ENCODE measurements at places on chromosomes 2 and 18. TPM values are rescaled to one million over a fixed set of nuclear protein-coding genes. Genes with fewer than 3 reads are reported as not detected.

CNOT11 gene
- total RNA-seq, result 67.7 TPM

CRYBA2 gene
- total RNA-seq, result not detected

RGPD6 gene
- 16.8 TPM for total RNA-seq

ZBTB7C gene
- total RNA-seq, result not detected

MLPH gene
- 47.2 TPM for total RNA-seq

GRCh38 chr2:316381-316780 is 28.5 kb upstream of the ALKAL2 start:
- no peak overlapping the region for H3K27ac ChIP-seq
- no peak for DNase-seq
- no peaks in the 10 kb centered on the region for H3K36me3 ChIP-seq
- H3K4me3 ChIP-seq, result no peak overlapping the region
- no peaks in the 10 kb centered on the region for H3K27me3 ChIP-seq
- H3K4me1 ChIP-seq, result no peaks in the 10 kb centered on the region

DNA sequence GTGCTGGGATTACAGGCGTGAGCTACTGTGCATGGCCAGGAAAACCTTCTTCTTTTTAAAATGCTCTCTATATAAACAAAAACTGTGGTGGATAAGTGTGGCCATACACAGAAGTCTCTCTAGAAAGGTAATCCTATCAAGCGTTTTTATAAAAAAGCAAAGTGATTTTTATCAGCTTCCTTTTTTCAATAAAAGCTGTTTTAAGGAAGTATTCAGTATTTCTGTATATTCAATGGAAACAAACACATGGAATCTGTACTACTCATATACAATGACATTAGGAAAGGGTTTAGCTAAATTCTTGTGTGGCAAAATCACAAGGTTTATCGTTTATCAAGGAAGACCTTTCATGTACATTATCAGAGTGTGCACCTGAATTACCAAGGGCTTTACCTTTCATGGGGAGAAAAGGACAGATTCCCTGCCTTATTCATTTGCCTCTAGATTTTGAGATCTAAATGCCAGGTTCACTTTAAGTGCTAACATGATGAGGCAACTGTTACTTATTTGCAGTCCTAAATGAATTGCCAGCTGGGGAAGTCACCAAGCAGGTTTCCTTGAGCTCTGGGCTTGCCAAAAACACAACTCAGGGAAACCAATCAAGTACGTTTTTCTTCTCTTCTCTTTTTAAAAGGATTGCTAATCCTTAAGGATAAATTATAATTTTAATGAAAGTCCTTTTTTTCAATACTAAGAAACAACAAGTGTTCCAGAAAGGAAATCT is 70.8 kb downstream of the RTN4 start:
- H3K27me3 ChIP-seq, result no peaks in the 10 kb centered on the region
- no peak overlapping the region for H3K4me3 ChIP-seq
- peaks cover 49% of the 10 kb centered on the region for H3K4me1 ChIP-seq
- peak overlapping the region; percentile 51 for H3K27ac ChIP-seq

GRCh38 chr2:64837116-64837731 is 152.0 kb upstream of the SLC1A4 start:
- peak overlapping the region; percentile 65 for H3K27ac ChIP-seq
- no peaks in the 10 kb centered on the region for H3K27me3 ChIP-seq
- H3K36me3 ChIP-seq, result no peaks in the 10 kb centered on the region

DNA sequence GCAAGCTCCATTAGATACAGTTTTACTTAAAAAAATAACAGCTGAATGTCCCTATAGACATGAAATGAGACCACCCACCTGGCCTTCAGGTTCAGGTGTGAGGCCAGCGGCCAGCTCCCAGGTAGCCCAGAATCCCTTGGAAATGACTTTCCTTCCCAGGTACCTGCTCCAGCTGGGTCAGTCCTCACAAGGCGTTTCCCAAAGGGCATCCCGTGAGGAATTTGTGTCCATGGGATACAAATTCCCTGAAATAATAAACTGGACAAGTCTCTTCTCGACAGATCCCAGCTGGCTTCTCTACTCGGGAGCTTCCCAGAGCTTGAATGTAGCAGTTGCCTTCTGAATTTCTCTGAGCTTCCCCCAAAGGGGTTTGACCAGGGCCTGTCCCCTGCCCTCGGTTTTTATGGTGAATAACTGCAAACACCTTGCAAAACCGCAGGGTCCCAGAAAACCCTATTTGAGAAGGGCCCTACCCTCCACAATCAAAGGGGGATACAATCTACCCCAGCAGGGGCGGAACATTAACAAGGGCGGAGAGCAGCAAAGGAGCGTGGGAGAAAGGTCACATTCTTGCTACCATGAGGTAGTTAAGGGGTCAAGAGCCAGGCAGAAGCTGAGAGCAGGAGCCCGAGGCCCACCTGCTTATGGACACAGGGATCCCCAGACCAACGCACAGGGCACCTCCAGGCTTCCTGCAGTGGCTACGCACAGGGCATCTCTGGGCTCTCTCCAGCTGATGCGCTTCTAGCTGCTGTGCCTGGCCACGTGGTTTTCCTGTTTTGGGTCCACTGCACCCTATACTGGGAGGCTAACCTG is 107.7 kb downstream of the HDAC4 start:
- no peak for DNase-seq
- no peak overlapping the region for H3K27ac ChIP-seq
- no peaks in the 10 kb centered on the region for H3K27me3 ChIP-seq
- H3K36me3 ChIP-seq, result no peaks in the 10 kb centered on the region
- no peak overlapping the region for H3K4me3 ChIP-seq

DNA sequence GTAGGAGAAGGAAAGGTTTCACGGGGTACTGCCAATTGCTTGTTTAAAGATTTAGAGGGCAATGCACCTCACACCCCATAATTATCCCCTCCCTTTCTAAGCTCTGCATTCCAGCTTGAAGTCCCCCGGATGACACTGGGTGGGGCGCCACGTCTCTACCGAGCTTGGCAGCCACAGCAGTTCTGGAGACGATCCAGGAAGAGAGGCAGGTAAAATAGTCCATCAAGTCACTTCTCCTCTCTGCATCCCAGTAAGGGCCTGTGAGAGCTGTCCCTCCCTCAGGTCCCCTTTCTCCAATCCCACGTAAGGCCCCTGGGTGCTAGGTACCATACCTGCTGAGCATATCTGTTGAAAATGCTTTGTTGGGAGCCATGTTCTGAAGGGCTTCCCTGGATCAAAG is 65.7 kb downstream of the CAPN13 start:
- no peaks in the 10 kb centered on the region for H3K4me1 ChIP-seq
- no peak overlapping the region for H3K27ac ChIP-seq
- no peak overlapping the region for H3K4me3 ChIP-seq
- no peak for DNase-seq

GRCh38 chr2:236711440-236711839 is 141.8 kb downstream of the ACKR3 start:
- no peak overlapping the region for H3K27ac ChIP-seq
- no peaks in the 10 kb centered on the region for H3K27me3 ChIP-seq
- H3K4me1 ChIP-seq, result no peaks in the 10 kb centered on the region
- H3K4me3 ChIP-seq, result no peak overlapping the region

DNA sequence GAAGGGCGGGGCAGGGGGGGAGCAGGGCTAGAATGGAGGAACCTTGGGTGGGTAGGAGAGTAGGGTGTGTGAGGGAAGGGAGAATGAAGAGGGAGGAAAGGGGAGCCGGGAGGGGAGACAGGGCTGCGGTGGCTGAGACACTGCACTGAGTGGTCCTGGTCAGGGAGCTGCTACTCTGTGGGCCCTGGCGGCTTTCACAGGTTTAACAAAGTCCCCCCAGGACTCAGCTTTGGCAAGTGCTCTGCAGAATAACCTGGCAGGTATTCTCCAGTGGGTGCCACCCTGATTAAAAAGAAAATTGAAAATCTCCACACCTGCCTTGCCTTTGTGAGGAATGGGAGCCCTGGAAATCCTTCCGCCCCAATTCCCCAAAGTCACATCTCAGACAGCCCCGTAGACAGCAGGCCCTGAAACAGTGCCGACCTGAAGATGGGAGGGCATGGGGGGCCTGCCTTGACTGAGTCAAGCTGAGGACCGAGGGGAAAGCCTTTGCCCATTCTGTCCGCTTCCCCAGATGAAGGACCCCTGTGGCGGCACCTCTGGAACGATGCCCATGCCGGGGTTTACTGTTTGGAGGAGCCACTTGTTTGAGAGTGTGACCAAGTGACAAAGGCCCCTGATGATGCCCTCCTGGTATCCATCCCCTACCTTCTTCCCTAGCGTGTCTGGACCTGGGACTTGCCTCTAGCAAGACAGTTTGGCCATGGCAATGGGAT is 43.6 kb upstream of the OTOS start:
- no peak overlapping the region for H3K4me3 ChIP-seq
- no peaks in the 10 kb centered on the region for H3K36me3 ChIP-seq
- H3K4me1 ChIP-seq, result no peaks in the 10 kb centered on the region
- no peak overlapping the region for H3K27ac ChIP-seq
- peaks cover 56% of the 10 kb centered on the region for H3K27me3 ChIP-seq
- no peak for DNase-seq

DNA sequence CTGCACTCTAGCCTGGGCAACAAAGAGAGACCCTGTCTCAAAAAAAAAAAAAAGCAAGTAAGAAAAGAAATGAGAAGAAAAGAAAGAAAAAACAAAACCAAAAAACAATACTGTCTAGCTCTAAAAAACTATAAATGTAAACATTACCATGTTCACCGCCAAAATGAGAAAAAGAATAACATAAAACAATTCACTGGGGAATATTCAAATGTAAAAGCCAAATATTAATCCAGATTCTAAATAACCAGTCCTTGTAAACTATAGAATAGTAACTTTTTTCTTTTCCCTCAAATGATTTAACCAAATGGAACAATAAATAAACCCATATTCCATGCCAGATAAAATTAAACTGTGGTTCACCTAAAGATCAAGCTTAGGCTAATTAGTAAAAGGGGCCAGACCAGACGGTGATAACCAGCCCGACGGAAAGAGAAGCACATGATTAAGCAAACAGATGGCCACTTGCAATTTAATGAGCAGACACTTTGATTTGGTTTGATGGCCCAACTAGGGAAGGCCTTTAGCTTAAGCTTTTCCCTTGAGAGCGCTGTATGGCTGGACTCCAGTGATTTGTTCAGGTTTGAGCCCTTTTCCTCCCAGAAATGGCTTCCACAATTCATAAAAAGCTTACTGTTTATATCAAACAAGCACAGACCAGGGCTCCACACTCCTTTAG is 39.4 kb upstream of the ZNF397 start:
- no peak overlapping the region for H3K4me3 ChIP-seq
- H3K27me3 ChIP-seq, result no peaks in the 10 kb centered on the region
- no peak overlapping the region for H3K27ac ChIP-seq
- H3K36me3 ChIP-seq, result no peaks in the 10 kb centered on the region
- DNase-seq, result no peak

DNA sequence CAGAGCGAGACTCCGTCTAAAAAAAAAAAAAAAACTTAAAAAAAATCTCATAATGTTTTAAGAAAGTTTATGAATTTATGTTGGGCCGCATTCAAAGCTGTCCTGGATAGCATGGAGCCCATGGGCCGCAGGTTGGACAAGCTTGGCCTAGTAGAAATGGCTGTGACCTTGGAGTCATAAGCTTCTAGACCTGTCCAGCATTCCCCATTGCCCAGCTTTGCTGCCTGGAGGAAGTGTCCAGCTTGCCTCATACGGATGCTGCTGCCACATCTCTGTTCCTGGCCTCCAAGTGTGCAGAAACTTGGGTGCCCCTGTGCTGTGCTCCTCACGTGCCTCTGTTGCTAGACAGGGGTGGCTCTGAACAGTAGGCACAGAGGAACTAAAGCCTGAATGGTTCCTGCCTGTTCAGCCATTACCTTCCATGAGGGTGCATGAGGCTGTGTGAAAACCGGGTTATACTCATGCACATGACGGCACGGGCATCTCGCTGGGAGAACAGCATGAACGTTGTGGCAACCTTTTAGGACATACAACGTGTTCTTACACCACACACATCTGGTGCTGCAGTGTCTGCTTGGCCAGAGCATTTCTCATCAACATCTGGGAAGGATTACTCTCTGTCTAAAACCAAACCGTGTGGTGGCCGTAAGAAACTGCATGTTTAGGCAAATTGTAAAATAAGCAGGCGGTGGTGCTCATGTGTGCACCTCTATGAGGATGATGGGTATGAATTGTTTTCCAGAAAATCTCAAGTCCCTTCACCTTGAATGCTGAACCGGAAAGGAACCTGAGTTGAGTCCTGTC is 38.2 kb downstream of the FHOD3 start:
- H3K4me1 ChIP-seq, result peaks cover 24% of the 10 kb centered on the region
- no peaks in the 10 kb centered on the region for H3K36me3 ChIP-seq
- H3K4me3 ChIP-seq, result no peak overlapping the region
- H3K27me3 ChIP-seq, result no peaks in the 10 kb centered on the region

GRCh38 chr2:3280197-3280596 is 97.4 kb downstream of the EIPR1 start:
- no peak overlapping the region for H3K4me3 ChIP-seq
- DNase-seq, result no peak
- H3K4me1 ChIP-seq, result no peaks in the 10 kb centered on the region
- no peaks in the 10 kb centered on the region for H3K27me3 ChIP-seq

- H3K27me3 ChIP-seq, result no peaks in the 10 kb centered on the region
- no peak for DNase-seq
Measured at GRCh38 chr2:163264341-163264740, 425.8 kb upstream of the KCNH7 start.

DNA sequence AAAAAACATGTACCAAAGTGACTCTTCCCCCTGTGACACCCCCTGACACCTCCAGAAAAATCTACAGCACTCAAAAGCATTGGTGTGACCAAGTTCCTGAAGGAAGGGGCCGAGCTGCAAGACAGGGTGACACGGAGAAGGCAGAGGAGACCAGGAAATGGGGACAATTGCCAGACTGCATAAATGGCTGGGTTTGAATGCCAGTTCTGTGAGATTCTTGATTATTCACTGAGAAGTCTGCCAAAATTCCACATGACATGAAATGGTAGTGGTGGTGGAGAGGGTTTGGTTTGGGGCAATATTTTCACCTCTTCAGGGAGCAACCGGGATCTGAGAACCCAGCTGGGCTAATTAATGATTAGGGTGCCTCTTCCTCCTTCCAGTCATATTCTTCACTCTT is 178.5 kb downstream of the ARL4C start:
- no peak overlapping the region for H3K27ac ChIP-seq
- no peaks in the 10 kb centered on the region for H3K36me3 ChIP-seq

- H3K27ac ChIP-seq, result no peak overlapping the region
- DNase-seq, result no peak
- H3K27me3 ChIP-seq, result peaks cover 28% of the 10 kb centered on the region
- H3K4me3 ChIP-seq, result no peak overlapping the region
Measured at GRCh38 chr2:106288873-106289272, 94.8 kb upstream of the UXS1 start.

GRCh38 chr2:25197336-25198208 is 29.2 kb upstream of the POMC start:
- no peaks in the 10 kb centered on the region for H3K27me3 ChIP-seq
- no peaks in the 10 kb centered on the region for H3K36me3 ChIP-seq
- no peak overlapping the region for H3K27ac ChIP-seq
- peak; percentile 11 for DNase-seq
- peaks cover 23% of the 10 kb centered on the region for H3K4me1 ChIP-seq
- no peak overlapping the region for H3K4me3 ChIP-seq

All from Calu3 (cell line).